ENCODE measurements at places on chromosomes 1 and 21.

DNA sequence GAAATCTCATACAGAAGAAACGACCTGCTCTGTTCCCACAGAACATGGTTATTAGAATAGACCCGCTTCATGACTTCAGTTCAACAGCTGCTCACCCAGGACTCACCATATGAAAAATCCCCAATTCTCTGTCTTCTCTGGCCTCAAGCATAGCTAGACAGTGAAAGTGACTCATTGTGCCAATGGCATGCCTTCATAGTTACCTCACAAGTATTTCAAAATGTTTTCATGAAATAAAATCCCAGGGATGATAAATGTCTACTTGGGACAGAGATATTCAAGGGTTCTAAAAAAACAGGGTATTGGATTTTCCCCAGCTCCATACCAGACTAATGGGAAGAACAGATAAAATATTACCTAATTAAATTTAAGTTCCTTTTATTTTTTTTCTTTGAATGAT, 82.3 kb downstream of the NOTCH2 start:
- DNase-seq, result no peak

DNA sequence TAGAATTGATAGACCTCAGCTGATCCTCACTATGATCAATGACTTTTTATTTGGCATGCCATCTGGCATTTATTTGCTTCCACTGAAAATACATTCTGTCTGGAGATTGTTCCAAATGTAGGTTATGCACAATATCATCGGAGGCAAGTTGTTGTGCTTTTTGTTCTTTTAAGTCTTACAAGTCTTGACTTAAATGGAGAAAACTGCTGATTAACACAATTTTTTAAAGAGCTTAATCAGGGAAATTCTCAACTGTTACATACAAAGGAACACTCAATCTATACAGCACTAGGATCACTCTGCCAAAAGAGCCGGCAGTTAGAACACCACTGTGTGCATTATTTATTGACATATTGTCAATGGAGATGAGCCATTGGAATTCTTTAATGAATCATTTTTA, 19.2 kb downstream of the CYYR1 start:
- DNase-seq, result no peak

DNA sequence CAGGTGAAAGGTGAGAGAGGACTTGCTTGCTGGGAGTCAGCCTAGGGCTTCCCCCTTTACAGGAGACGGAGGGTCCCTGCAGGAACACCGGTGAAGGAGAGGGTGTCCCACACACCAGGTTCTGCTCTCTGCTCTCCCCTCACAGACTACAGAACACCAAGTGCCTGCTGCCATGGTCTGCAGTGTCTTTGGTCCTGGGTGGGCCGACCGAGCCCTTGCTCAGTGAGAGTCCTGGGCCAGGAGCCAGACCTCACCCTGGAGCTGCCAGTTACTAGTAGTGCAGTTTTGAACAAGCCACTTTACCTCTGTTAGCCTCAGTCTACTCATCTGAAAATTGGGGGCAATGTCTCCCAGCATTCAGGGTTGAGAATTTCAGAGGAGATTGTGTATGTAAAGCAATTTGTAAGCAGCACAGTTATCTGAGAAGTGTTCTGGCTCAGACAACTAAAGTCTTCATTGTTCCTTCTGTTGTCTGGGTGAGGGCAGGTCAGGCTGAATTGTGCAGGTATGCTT, 2.7 kb upstream of the IL6R start:
- no peak for DNase-seq

DNA sequence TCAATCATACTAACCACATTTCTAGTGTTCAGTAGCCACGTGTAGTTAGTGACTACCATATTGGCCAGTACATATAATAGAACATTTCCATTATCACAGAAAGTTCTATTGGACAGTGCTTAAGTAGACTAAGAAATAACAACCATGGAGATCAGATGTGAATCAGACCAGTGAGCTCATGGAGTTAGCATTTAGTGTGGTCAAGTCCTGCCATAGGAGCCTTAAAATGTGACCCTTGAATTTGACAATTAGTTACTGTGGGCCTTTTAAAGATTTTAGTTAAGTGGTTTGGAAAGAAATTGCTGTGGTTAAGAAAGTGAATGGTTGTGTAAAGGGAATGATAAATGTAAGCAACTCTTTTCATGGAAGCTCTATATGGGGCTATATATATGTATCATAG, 123.4 kb downstream of the POU2F1 start:
- no peak for DNase-seq

DNA sequence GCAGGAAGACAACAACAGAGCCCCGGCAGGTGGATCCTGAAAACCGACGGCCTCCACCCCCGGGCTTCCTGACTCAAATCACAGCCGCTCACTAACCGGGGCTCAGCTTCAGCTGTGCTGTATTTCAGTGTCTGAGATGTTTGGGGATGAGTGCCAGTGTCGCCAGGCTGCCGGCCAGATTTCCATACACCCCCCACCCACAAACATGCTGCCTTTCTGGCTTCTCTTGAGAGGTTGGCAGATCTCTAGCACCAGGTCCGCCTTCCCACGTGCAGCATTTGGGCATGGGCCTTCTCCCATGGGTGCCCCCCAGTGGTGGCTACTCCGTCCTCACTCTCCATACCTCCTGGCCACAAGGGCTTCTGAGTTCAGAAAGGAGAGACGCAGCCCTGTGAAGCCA, 34.8 kb downstream of the KCNAB2 start:
- no peak for DNase-seq

DNA sequence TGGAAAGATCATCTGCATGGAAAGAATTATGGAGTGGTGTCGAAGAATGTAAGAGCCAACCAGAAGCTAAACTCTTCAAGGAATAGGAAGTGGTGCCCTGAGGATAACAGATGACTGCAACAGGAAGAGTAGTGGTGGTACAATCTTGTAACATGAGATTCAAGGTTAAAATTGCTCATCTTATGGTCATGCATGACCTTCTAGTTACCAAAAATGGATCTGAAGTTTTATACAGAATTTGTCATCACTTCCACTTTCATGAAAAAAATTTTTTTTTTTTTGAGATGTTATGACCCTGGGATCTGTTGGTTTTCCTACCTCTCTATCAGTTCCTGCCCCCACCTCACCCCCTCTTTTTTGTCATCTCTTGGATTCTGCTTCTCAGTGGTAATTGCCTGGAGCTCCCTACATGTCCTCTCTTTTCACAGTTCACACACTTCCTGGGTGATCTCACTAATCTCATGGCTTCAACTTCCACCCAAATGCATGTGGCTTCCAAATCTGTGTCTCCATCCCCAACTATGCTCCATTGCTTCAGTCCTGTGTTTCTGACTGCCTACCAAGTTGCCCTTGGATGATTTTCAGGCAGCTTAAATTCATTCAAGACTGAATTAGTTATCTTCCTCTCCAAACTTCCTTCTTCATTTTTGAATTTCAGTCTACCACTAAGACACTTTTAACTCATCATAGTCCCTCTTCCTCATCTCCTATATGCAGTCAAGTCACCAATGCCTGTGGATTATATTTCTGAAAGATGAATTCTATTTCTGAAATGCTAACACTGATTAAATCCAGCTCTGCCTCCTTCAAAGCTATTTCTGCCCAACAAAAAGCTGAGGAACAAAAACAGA, 48.4 kb downstream of the SLAMF6 start:
- no peak for DNase-seq

DNA sequence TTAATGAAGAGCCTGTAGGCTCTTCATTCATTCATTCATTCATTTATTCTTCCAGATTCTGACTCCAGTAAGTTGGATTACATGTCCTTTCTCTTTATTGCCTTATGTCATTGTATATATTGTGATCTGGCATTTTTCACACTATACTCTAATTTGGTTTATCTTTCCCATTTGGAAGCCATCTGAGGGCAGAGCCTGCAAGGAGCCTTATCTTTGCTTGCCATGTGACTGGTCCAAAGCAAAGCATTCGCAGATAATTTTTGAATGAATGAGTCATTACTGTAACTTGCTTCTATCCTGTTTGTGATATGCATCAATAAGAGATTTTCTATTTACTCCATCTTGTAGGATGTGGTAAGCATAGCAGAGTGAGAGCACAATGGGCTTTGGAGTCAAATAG, 108.4 kb upstream of the DAB1 start:
- no peak for DNase-seq

- DNase-seq, result no peak
Measured at GRCh38 chr1:235679644-235680043, 30.1 kb upstream of the GNG4 start.

- DNase-seq, result no peak
Measured at GRCh38 chr1:12643785-12644184, at the start of gene AADACL4. Gene AADACL4, plus strand, starts transcription at chr1:12644085. Its CDS starts 462 bp downstream, at chr1:12644547.

DNA sequence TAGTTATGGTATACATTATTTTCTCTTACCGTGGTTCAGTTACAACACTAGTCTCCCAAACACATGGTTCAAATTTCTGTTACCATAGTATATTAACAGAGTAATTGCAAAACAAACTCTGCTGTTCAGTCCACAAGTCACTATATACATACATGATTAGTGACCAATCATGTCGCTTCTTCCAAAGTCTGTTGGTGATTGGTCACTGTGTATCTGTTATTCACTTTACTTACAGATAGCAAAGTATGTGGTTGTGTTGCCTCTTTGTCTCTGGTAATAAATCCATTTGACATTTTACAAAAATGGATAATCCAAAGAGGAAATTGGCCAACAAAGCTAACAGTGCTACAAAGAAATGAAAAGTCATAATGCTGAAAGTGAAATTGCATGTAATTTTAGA, 107.2 kb downstream of the RABGAP1L start:
- no peak for DNase-seq

DNA sequence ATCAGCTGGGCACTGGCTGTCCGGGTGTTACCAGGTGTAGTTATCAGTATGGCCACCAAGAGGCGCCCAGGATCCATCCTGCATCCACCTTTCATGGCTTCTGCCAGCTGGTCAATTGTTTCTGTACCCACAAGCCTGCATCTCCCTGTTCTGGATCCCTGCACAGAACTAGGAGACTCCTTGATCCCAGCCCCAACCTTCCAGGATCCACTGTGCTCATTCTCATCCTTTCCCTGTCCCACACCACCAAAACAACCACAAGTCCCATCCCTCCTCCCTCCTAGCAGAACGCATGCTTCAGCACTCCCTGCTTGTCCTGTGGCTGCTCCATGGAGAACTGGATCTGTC, 27.2 kb upstream of the FOXE3 start:
- no peak for DNase-seq

GRCh38 chr1:107132780-107133179, 8.1 kb upstream of the NTNG1 start:
- DNase-seq, result no peak

- DNase-seq, result no peak
Measured at GRCh38 chr1:53511933-53512806, 53.0 kb downstream of the DMRTB1 start.

Measured in activated gamma-delta T cell (primary cell).